ENCODE measurements at places on chromosomes 5 and 9. TPM values are rescaled to one million over a fixed set of nuclear protein-coding genes. Genes with fewer than 3 reads are reported as not detected.
A peak's percentile ranks its signal among the peaks of the same experiment; 100 is the strongest.

KDM4C gene
- 11.9 TPM for total RNA-seq

WNT8A gene
- total RNA-seq = not detected

DNA sequence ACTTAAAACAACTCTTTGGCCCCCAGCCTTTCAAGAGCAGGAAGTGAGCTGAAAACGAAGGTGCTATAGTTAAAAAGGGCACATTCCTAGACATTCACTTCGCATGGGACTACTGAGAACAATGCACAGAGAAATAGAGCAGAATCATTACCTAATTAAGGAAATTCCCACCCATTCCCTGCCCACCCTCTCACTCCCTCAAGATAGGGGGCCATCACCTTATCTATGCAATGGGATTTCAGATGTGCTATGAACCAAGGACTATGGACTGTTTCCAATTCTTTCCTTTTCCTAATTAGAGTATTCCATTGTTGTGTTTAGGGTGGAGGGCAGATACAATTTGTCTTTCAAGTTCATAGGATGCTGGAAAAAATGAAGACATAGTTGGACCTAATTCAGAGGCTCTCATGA lies 476.8 kb downstream of the CETN3 start:
- no peaks in the 10 kb centered on the region for H3K27me3 ChIP-seq
- no peaks in the 10 kb centered on the region for H3K36me3 ChIP-seq
- no peak for DNase-seq
- peaks cover 21% of the 10 kb centered on the region for H3K4me1 ChIP-seq

- no peak overlapping the region for H3K27ac ChIP-seq
- no peak for DNase-seq
- no peak overlapping the region for H3K4me3 ChIP-seq
- H3K4me1 ChIP-seq = no peaks in the 10 kb centered on the region
These were observed 11.0 kb upstream of the CEL start for GRCh38 chr9:133050781-133051180.

GRCh38 chr5:65338606-65339151 lies 143.0 kb downstream of the ADAMTS6 start:
- DNase-seq = no peak
- H3K36me3 ChIP-seq = no peaks in the 10 kb centered on the region
- H3K27ac ChIP-seq = no peak overlapping the region

DNA sequence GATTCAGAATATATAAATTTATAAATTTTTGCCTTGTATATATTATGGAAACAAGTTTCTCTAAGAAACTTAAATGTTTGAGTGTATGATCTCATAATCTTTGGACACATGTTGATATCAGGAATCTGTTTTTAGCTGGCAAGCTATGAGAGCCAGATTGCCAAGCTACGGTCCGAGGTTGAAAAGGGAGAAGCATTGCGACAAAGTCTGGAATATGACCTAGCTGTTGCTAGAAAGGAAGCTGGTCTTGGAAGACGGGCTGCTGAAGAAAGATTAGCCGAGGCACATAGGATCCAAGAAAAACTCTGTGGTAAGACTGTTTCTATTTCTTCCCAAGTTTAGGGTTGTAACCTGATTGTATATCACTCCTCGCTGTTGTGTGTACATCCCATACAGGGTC lies 25.9 kb downstream of the CCDC171 start:
- H3K4me1 ChIP-seq = no peaks in the 10 kb centered on the region
- no peak overlapping the region for H3K4me3 ChIP-seq
- no peak overlapping the region for H3K27ac ChIP-seq
- H3K36me3 ChIP-seq = no peaks in the 10 kb centered on the region
- DNase-seq = no peak

DNA sequence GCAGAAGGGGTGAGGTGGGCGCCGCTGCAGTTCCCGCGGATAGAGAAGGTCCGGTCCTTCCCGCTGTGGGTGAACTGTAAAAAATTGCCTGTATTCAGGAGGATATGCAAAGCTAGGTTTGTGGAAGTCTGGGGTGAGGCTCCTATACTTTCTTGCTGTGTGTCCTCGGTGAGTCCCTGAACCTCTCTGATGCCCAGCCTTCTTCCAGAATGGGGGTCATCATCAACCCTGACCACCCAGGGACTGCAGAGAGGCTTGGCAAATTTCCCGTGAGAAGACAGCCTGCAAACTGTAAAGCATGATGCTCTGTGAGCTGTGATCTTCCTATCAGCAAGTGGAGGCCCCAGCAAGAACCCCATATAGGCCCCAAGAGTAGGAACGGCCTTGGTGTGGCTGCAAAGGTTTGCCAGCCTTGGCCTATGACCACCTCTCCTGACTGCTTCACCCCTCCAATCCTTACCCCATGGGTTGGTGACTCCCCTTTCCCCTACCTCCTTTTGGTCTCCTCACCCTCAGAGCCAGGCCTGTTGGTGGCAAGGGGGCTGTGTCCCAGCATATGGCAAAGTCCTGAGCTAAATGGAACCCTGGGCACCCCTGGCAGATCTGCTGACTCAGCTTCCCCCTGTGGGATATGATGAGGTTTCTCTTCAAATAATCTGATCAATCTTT lies 760 bp downstream of the ALDH1B1 start:
- H3K4me3 ChIP-seq = peak overlapping the region; percentile 69
- peaks cover 16% of the 10 kb centered on the region for H3K36me3 ChIP-seq

DNA sequence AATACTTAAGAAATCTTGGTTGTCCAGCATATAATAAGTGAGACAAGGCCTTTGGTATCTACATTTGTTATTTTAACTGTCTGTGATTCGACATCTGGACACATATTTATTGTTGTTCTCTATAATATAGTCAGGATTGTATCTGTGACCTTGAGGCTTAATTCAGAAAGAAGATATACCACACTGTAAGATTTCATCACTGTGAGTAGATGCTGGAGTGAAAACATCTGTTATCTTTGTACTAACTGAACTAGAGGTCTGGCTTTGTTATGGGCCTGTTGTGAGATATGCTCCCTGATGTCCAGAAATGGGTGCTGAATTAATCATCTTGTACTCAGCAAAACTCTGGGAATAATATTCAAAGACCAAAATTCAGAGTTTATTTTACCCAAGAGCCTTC lies 148.5 kb downstream of the ISOC1 start:
- no peak overlapping the region for H3K4me3 ChIP-seq
- H3K4me1 ChIP-seq = no peaks in the 10 kb centered on the region
- no peaks in the 10 kb centered on the region for H3K36me3 ChIP-seq
- H3K27me3 ChIP-seq = no peaks in the 10 kb centered on the region
- no peak for DNase-seq

GRCh38 chr9:1941989-1942388 lies 73.2 kb upstream of the SMARCA2 start:
- no peaks in the 10 kb centered on the region for H3K27me3 ChIP-seq
- DNase-seq = no peak
- H3K36me3 ChIP-seq = no peaks in the 10 kb centered on the region
- no peak overlapping the region for H3K4me3 ChIP-seq

GRCh38 chr5:12947379-12947778 lies 997.1 kb downstream of the DNAH5 start:
- H3K4me3 ChIP-seq = no peak overlapping the region
- DNase-seq = no peak
- H3K4me1 ChIP-seq = no peaks in the 10 kb centered on the region
- H3K27me3 ChIP-seq = no peaks in the 10 kb centered on the region
- H3K36me3 ChIP-seq = no peaks in the 10 kb centered on the region

GRCh38 chr5:176779537-176779936 lies 30.8 kb upstream of the UNC5A start:
- no peaks in the 10 kb centered on the region for H3K36me3 ChIP-seq
- no peak for DNase-seq
- H3K4me3 ChIP-seq = no peak overlapping the region
- no peak overlapping the region for H3K27ac ChIP-seq
- peaks cover 10% of the 10 kb centered on the region for H3K4me1 ChIP-seq

- H3K4me1 ChIP-seq = no peaks in the 10 kb centered on the region
- no peak overlapping the region for H3K4me3 ChIP-seq
- no peaks in the 10 kb centered on the region for H3K27me3 ChIP-seq
- DNase-seq = no peak
- no peak overlapping the region for H3K27ac ChIP-seq
- H3K36me3 ChIP-seq = no peaks in the 10 kb centered on the region
These were observed 469.9 kb downstream of the ARHGEF28 start for GRCh38 chr5:74095871-74096270.

DNA sequence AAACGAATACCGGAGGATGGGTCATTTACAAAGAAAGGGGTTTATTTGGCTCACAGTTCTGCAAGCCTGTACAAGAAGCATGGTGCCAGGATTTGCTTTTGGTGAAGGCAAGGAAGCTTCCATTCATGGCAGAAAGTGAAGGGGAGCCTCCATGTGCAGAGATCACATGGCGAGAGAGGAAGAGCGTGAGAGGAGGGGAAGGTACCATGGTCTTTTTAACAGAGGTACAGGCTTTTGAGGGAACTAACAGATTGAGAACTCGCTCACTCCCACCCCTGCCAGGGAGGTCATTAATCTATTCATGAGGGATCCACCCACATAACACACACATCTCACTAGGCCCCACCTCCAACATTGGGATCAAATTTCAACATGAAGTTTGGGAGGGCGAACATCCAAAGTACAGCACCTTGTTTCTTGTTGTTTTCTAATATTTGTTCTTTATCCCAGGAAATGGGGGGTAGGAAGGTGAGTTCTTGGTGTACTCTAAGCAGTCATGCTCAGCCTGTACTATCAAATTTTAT lies 18.5 kb downstream of the TMC1 start:
- no peaks in the 10 kb centered on the region for H3K4me1 ChIP-seq
- no peak overlapping the region for H3K27ac ChIP-seq
- H3K27me3 ChIP-seq = no peaks in the 10 kb centered on the region
- DNase-seq = no peak
- no peaks in the 10 kb centered on the region for H3K36me3 ChIP-seq

GRCh38 chr5:169389318-169389717 lies 88.4 kb upstream of the SLIT3 start:
- no peaks in the 10 kb centered on the region for H3K36me3 ChIP-seq
- no peaks in the 10 kb centered on the region for H3K27me3 ChIP-seq
- no peaks in the 10 kb centered on the region for H3K4me1 ChIP-seq
- H3K27ac ChIP-seq = no peak overlapping the region
- H3K4me3 ChIP-seq = no peak overlapping the region
